ENCODE measurements at places on chromosomes 6 and 20.

DNA sequence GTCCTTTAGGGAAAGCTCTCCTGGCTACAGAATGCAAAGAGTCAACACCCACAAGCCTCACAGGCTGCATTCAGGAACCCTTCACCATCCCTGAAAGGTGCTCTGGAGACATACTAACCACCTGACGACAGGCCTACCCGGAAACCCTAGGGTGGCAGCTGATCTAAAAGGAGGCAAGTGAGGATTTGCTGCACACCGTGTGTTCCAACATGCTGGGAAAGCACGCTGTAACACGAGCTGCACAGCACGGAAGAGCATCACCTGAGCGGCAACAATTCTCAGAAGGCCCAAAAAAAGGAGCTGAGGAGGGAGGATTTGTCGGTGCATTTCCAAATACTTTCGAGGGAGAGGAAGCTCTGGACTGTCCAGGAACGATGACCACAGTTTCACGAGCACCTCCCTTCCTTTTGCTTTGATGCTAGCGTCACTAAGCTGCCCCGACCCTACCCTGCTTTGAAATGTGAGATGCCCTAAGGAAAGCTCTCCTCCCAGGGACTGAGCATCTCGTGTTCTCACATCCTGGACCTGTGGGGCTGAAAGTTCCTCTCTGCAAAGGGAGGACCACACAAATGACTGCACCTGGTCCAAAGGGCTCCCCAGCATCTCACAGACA lies 87.0 kb downstream of the PPP1R3G start:
- DNase-seq = no peak

- no peak for DNase-seq
These were observed 141.1 kb downstream of the CD164 start for GRCh38 chr6:109241199-109241598.

DNA sequence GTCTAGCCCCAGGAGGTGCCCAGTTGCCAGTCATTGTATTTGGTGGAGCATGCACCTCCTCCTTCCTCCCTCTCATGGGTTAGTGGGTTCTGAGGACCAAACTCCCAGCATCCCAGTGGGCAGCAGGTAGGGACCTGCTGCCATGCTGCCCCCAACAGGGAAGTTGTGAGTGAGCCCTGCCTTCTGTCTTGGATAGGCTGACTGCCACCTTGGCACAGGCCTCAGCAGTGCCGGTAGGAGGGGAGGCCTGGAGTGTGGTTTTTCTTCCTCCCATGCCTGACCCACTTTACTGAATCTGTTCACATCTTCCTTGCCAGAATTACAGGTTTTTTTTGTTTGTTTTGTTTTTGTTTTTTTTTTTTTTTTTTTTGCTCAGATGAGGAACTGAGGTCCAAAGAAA lies 24.5 kb downstream of the PLCG1 start:
- no peak for DNase-seq

DNA sequence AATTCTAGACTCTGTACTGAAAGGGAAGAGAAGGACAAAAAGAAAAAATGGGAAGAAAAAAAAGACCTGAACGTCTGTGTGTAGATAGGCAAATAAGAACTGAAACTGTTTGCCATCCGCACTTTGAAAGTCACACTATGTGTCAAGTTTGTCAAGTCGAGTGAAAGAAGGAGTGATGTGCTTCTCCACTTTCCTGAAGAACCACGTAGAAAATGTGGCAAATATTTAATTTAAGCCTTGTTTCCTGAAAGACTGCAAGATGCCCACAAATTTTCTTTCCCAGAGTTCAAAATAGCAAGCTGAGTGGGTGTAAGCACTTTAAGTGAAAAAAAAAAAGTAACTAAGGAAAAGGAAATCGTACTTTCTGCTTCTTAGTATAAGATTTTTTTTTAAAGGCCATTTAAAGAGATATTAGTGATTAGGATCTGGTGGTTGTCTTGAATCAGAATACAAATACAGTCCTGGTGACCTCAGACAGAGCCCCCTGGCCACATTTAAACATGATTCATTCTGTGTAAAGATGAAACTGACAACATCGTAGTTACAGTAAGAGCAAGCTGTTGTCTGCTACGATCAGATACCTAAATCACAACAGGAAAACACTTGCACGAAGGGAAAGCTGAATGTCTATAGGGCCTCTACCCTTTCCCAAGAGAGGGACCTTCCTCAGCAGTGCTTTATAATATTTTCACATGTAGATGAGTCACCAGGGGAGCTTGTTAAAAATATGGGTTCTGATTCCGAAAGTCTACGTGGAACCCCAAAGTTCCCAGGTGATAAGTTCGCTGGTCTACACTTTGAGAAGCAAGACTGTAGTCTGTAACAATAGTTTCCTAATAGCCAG lies 102.3 kb downstream of the HIVEP2 start:
- DNase-seq = no peak

- no peak for DNase-seq
These were observed 2.3 kb downstream of the RPS18 start for GRCh38 chr6:33273924-33274902.

GRCh38 chr6:29295623-29296022 lies 5.9 kb upstream of the OR14J1 start:
- no peak for DNase-seq

GRCh38 chr20:31837896-31838397 lies 7.5 kb downstream of the FOXS1 start:
- no peak for DNase-seq

GRCh38 chr6:99712519-99712918 lies 105.9 kb downstream of the PRDM13 start:
- no peak for DNase-seq

DNA sequence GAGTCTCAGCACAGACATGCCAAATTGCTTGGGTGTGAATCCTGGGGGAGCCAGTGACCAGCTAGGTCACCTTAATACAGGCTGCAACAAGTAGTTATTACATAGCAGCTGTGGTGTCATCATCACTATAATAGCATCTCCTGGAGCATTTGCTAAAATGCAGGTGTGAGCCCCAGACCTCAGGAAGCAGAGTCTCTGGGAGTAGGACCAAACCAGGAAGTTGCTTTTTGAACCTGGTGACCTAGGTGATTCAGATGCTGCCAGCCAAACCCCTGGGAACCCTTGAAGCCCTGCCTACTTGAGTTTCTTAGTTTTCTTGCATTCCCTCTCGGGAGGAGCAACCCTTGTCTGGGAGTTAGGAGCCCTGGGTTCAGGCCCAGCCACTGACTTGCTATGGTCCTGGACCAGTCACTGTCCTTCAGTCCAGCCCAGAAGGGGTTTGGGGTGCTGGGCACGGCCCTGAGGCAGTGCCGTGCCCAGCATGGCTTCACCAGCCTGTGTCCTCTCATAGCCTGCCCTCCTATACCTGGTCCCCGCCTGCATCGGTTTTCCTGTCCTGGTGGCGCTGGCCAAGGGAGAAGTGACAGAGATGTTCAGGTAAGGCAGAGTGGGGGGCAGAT lies 39.3 kb upstream of the ID1 start:
- no peak for DNase-seq

- DNase-seq = no peak
These were observed 54.3 kb upstream of the GATA5 start for GRCh38 chr20:62529896-62530642.

DNA sequence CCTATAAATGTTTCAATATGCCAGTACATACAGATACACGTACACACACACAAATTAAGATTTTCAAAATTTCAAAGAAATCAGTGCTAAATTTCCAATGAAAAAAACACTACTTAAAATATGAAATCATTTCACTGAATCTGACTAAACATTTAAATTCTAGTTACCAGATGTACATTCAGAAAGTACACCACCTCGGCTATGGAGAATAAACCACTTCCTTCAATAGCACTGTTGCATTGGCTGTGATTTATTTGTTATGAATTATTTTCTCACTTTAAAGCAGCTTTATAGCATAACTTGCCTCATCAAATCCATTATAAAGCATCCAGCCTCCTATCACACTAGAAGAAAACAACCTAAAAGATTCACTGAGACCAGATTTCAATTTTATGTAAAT lies 36.6 kb downstream of the HBS1L start:
- no peak for DNase-seq

GRCh38 chr6:153956808-153957207 lies 82.2 kb upstream of the OPRM1 start:
- no peak for DNase-seq

DNA sequence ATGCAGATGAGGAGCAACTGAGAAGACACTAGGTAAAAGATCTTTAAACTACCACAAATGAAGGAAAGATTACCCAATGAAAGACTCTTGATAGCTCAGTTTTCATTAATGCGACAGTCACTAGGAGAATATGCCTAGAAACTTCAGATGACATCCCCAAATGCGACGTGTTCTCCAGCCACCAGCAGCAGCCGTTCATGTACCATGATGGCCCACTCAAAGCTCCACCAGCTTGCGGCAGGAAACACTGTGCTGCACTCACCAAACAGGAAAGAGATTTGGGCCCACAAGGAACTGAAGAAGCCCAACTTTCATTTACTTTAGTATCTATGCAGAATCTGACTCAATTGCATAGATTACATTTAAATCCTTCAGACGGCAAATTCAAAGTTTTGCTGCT lies 7.5 kb downstream of the DIDO1 start:
- DNase-seq = no peak

- DNase-seq = no peak
These were observed 110.5 kb downstream of the ISM1 start for GRCh38 chr20:13331536-13331935.

- DNase-seq = no peak
These were observed 686 bp downstream of the GINS1 start for GRCh38 chr20:25408170-25408547.

All from right hindlimb (tissue), 1 donor.